ENCODE measurements at places on chromosomes 16 and 17. TPM values are rescaled to one million over a fixed set of nuclear protein-coding genes. Genes with fewer than 3 reads are reported as not detected.

- H3K4me3 ChIP-seq = peak overlapping the region; percentile 83
- H3K4me1 ChIP-seq = peaks cover 17% of the 10 kb centered on the region
- H3K27me3 ChIP-seq = peaks cover 18% of the 10 kb centered on the region
- H3K27ac ChIP-seq = peak overlapping the region; percentile 36
- no peaks in the 10 kb centered on the region for H3K36me3 ChIP-seq
Observed at GRCh38 chr16:83137894-83138293, 511.1 kb downstream of the CDH13 start.

GRCh38 chr17:81111066-81111465 lies 54.2 kb upstream of the PVALEF start:
- H3K4me3 ChIP-seq = no peak overlapping the region
- H3K36me3 ChIP-seq = no peaks in the 10 kb centered on the region
- DNase-seq = no peak

DNA sequence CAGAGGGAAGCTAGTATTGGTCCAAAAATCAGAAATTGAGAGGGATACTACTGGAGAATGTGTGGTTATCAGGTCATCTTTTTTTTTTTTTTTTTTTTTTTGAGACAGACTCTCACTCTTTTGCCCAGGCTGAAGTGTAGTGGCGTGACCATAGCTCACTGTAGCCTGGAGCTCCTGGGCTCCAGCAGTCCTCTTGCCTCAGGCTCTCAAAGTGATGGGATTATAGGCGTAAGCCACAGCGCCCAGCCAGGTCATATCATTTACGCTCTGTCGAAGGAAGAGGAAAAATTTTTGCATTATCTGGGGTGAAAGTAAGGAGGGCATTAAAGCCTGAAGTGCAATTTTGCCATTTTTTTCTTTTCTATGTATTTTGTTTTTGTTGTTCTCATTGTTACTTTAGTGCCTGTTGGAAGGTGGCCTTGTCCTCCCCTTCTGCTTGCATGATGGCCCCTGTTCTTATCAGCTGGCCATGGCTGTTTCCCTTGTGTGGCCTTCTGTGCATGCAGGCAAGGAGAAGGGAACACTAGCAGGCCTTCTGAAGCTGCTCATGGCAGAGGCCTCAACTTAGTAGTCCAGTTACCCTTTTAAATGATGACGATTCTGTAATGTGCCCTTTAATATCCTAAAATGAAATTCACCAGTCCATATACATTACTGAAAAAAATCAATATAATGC lies 118.3 kb downstream of the SPECC1 start:
- H3K27me3 ChIP-seq = peaks cover 19% of the 10 kb centered on the region
- H3K4me1 ChIP-seq = peaks cover 4% of the 10 kb centered on the region
- H3K4me3 ChIP-seq = no peak overlapping the region

GRCh38 chr17:11889266-11889665 lies 108.0 kb downstream of the ZNF18 start:
- H3K27ac ChIP-seq = no peak overlapping the region
- H3K27me3 ChIP-seq = peaks cover 3% of the 10 kb centered on the region
- DNase-seq = peak; percentile 24
- peaks cover 4% of the 10 kb centered on the region for H3K36me3 ChIP-seq

DNA sequence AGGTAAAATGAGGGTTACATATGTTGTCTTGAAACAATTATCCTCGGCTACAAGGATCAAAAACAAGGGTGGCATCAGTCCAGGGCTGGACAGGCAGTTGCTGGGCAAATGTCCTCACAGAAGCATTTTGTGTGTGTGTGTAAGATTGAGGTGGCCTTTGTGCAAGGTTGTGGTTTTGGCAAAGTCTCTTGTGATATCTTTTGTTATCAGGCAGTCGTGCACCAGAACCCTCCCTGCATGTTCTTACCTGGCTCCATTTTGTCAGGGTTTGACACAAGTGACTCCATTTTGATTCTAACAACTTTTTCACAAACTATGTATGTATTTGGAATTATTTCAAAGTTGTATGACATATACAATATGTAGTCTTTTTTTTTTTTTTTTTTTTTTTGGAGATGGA lies 20.0 kb downstream of the CHAD start:
- no peak for DNase-seq
- H3K27ac ChIP-seq = no peak overlapping the region
- peaks cover 26% of the 10 kb centered on the region for H3K4me1 ChIP-seq
- H3K4me3 ChIP-seq = no peak overlapping the region
- peaks cover 12% of the 10 kb centered on the region for H3K36me3 ChIP-seq

GRCh38 chr16:81436386-81436785 lies 8.2 kb upstream of the CMIP start:
- H3K4me3 ChIP-seq = no peak overlapping the region
- no peaks in the 10 kb centered on the region for H3K36me3 ChIP-seq
- peaks cover 21% of the 10 kb centered on the region for H3K4me1 ChIP-seq
- DNase-seq = no peak
- H3K27me3 ChIP-seq = peaks cover 23% of the 10 kb centered on the region
- H3K27ac ChIP-seq = no peak overlapping the region

DNA sequence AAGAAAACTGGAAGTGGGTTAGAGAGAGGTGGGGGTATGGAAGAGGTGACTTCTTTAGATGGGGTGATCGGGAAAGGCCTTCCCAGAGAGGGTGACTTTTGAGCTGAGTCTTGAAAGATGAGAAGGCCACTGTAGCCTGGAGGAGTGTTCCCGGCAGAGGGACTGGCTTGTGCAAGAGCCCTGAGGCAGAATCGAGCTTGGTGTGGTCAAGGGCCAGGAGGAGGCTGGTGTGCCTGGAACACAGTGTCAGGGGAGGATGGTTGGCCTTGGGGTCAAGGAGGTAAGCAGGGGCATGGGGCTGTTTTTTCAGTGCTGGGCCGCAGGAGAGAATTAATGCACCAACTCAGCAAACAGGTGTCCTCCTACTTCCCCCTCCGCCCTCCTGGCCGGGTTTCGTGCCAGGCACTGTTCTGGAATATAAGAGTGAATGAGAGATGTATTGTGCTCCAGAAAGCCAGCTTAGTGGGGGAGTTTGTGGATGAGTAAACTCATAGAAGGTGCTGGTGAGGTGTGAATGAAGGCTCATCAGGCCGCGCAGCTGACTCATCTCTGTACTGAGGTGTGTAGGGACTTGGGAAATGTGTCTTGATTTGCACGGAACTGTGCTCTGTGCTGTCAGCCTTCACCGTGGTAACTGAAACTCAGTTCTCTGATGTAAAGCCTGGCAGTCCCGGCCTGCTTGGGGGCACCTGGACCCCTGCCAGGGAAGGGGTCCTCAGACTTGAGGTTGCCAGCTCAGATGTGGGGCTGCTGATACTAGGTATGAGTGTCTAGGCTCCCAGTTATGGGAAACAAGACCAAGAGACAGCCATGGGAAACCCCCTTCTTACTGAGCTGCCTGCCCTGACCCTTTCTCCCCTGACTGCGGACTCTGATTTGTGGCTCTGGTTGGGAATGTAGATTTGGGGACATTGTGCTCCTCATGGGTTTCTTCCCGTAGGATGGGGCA lies 15.3 kb downstream of the KSR1 start:
- peaks cover 52% of the 10 kb centered on the region for H3K4me1 ChIP-seq

- no peak overlapping the region for H3K4me3 ChIP-seq
- H3K27me3 ChIP-seq = no peaks in the 10 kb centered on the region
- no peak for DNase-seq
- no peak overlapping the region for H3K27ac ChIP-seq
- no peaks in the 10 kb centered on the region for H3K4me1 ChIP-seq
- peaks cover 2% of the 10 kb centered on the region for H3K36me3 ChIP-seq
Observed at GRCh38 chr16:89142474-89143195, 28.9 kb upstream of the CDH15 start.

Gene CDH3
- 53.5 TPM for total RNA-seq

Gene HSF5
- 0.10 TPM for total RNA-seq

- no peaks in the 10 kb centered on the region for H3K36me3 ChIP-seq
- peaks cover 9% of the 10 kb centered on the region for H3K4me1 ChIP-seq
- H3K4me3 ChIP-seq = peak overlapping the region; percentile 47
- H3K27ac ChIP-seq = peak overlapping the region; percentile 87
Observed at GRCh38 chr17:44108440-44109311, 14.8 kb downstream of the HDAC5 start.

Gene ETV4
- 28.2 TPM for total RNA-seq

DNA sequence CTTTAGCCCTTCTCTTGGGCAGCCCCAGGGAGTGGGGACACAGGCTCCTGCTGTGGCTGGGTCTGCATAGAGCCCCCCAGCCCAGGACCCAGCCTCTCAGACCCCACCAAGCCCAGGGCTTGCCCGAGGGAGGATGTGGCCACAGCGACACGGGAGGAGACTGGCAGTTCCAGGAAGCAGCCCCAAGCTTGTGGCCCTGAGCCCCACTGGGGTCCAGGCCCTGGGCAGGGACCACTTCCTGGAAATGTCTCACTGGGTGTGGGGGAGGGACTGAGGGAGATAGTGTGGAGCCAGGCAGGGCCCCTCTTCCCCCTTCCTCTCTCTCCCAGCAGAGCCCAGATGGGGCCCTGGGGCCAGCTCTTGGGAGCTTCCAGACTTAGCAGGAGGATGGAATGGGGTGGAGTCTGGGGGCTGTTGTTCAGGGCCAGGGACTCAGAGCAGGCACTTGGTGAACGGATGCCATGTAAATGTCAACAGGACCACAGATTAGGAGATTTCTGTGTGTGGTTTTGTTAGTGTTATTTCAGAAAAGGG lies 35.3 kb downstream of the ADGRG5 start:
- no peaks in the 10 kb centered on the region for H3K36me3 ChIP-seq
- H3K27ac ChIP-seq = no peak overlapping the region
- H3K4me1 ChIP-seq = peaks cover 16% of the 10 kb centered on the region
- H3K4me3 ChIP-seq = no peak overlapping the region
- DNase-seq = peak; percentile 49

Gene TBC1D3B
- 14.5 TPM for total RNA-seq

Gene SRCIN1
- 11.9 TPM for total RNA-seq

DNA sequence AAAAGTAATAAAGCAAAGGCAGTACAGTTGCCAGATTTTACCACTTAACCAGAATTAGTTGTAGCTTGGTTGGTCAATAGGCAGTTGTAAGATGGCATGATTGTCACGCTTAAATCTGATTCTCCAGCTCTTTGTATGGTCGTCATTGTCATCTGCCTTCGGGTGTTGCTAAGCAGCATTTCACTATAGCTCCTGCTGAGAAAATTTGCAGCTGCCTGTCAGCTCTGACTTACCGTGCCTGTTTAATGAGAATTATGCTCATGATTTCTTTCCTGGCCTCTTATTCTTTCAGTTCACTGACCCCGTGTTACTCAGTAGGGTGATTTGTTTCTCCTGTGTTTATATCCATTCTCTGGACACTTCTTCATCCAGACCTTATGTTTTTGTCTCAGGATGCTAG lies 66.7 kb downstream of the TANGO6 start:
- H3K27ac ChIP-seq = no peak overlapping the region
- peaks cover 10% of the 10 kb centered on the region for H3K4me1 ChIP-seq
- no peaks in the 10 kb centered on the region for H3K27me3 ChIP-seq

Gene ALDOA
- 1,017 TPM for total RNA-seq

Gene PRSS33
- 0.39 TPM for total RNA-seq

DNA sequence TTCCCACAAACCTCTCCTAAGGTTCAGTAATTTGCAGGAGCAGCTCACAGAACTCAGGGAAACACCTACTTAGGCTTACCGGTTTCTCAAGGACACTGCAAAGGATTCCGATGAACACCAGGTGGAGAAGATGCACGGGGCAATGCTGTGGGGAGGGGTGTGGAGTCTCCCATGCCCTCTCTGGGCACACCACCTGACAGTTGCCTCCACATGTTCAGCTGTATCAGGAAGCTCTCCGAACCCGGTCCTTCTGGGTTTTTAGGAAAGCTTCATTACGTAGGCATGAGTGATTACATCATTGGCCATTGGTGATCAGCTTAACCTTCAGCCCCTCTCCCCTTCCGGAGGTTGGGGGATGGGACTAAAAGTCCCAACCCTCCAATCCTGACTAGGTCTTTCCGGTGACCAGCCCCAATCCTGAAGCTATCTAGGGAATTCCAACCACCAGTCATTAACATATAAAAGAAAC lies 21.6 kb downstream of the C17orf58 start:
- H3K27ac ChIP-seq = no peak overlapping the region
- peaks cover 21% of the 10 kb centered on the region for H3K36me3 ChIP-seq
- H3K27me3 ChIP-seq = no peaks in the 10 kb centered on the region
- DNase-seq = peak; percentile 25
- no peak overlapping the region for H3K4me3 ChIP-seq

Gene TP53TG3B
- total RNA-seq = not detected

Gene BTBD17
- 5.7 TPM for total RNA-seq

GRCh38 chr17:16013943-16014407 lies 14.4 kb downstream of the TTC19 start:
- no peaks in the 10 kb centered on the region for H3K4me1 ChIP-seq
- H3K4me3 ChIP-seq = no peak overlapping the region
- H3K36me3 ChIP-seq = peaks cover 23% of the 10 kb centered on the region
- peak overlapping the region; percentile 5 for H3K27ac ChIP-seq
- H3K27me3 ChIP-seq = no peaks in the 10 kb centered on the region
- no peak for DNase-seq

- DNase-seq = no peak
- peaks cover 5% of the 10 kb centered on the region for H3K4me1 ChIP-seq
- no peaks in the 10 kb centered on the region for H3K27me3 ChIP-seq
- no peak overlapping the region for H3K27ac ChIP-seq
- no peak overlapping the region for H3K4me3 ChIP-seq
- H3K36me3 ChIP-seq = no peaks in the 10 kb centered on the region
Observed at GRCh38 chr17:64441772-64442540, 7.0 kb upstream of the MILR1 start.

DNA sequence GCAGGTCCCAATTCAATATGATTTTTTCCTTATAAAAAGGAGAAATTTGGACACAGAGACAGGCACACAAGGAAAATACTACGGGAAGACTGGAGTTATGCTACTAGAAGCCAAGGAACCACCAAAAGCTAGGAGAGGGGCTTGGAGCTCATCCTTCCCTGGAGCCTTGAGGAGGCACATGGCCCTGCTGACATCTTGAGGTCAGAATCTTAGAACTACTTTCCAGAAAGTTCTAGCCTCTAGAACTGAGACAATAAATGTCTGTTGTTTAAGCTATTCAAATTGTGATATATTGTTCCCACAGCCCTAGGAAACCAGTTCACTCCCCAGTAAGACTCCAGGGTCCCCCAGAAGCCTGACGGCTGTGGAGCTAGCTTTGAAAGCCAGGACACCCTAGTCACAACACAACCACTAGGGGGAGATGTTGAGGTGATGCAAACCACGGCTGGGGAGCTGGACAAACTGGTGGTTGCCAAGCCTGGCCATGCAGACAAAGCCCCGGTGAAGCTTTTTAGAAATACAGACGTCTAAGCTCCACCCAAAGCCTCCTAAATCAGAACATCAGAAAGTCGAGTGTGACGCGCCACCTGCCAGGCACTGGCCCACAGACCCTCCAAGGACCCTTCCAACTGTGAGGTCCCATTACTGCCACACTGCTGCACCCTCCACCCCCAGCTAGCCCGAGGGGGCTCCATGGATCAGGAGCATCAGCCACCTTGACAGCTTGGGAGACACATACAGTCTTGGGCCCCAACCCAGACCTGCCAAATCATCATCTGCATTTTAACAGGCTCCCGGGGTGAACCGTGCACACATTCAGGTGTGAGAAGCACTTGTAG lies 106.4 kb downstream of the SLC39A11 start:
- DNase-seq = no peak
- H3K4me1 ChIP-seq = peaks cover 3% of the 10 kb centered on the region
- no peak overlapping the region for H3K4me3 ChIP-seq
- no peak overlapping the region for H3K27ac ChIP-seq
- no peaks in the 10 kb centered on the region for H3K36me3 ChIP-seq
- no peaks in the 10 kb centered on the region for H3K27me3 ChIP-seq
